Stimulated activated CD4-positive, alpha-beta T cell treated with anti-CD3 and anti-CD28 coated beads, Interleukin-15, amount 100 ng/mL, for 48 hours (primary cell): ENCODE measurements at places on chromosomes 3 and 15.
A peak's percentile ranks its signal among the peaks of the same experiment; 100 is the strongest.

GRCh38 chr15:76060118-76060989 is 569 bp downstream of the TMEM266 start:
- no peak for DNase-seq

DNA sequence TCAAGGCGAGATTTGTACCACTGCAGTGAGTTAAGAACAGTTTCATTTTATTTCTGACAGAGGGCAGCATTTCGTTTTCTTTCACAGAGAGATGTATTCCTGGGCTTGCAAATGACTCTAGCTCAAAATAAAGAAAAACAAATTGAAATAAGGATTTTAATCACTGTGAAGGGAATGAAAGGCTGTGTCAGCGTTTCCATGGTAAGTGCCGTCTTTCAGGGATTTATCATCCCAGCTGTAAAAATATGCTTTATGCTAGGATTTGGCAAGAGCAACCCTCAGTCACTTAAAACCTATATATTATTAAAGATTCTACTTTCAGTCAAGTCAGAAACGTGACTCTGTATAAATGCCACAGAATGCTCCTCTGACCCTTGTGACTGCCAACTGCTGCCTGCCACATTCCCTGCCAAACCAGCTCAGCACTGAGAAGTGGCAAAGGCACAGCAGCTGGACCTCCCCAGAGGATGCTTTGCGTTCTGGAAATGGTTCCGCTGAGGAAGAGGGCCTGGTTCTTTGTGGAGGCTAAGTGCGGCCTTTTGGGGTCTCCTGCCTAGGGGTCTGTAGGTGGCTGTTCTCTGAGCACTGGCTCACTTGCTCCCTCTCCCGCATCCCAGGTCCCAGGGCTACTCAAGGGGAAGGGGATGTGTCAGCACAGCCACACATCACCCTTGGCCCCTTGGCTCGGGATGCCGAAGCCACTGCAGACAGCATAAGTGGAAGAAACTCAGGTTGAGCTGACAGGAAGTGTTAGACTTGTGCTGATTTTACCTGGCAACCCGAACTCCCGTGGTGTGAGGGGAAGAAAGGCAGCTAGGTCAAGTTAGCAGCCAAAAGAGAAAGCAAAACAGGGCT is 56.6 kb upstream of the POMGNT2 start:
- peak; percentile 10 for DNase-seq

DNA sequence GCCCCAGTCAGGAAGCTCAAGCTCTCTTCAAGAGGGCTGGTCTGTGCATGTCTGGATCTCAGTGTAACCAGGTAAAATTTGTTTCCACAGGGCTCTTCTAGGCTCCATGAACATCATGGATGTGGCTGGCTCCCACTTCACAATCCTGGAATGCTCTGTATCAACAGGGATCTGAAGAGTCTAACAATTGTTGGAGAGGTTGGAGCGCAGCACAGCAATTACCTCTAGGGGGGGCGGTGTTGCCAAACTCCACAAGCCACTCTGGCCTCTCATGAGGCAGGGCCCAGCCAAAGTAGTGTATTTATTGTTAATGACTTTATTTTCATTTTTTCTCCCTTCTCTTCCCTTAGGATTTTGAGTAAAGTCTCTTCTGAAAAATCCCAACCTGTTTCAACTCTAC is 6.1 kb upstream of the EIF2B5 start:
- no peak for DNase-seq

GRCh38 chr3:115165701-115166100 is 18.6 kb upstream of the ZBTB20 start:
- no peak for DNase-seq

GRCh38 chr3:141294848-141295247 is 63.2 kb downstream of the PXYLP1 start:
- no peak for DNase-seq

GRCh38 chr3:42698216-42698910 is 4.2 kb downstream of the HHATL start:
- no peak for DNase-seq

- DNase-seq, result no peak
These were observed 500.6 kb upstream of the AGTR1 start for GRCh38 chr3:148197061-148197460.

GRCh38 chr15:82828075-82828474 is 18.6 kb downstream of the WHAMM start:
- DNase-seq, result no peak

DNA sequence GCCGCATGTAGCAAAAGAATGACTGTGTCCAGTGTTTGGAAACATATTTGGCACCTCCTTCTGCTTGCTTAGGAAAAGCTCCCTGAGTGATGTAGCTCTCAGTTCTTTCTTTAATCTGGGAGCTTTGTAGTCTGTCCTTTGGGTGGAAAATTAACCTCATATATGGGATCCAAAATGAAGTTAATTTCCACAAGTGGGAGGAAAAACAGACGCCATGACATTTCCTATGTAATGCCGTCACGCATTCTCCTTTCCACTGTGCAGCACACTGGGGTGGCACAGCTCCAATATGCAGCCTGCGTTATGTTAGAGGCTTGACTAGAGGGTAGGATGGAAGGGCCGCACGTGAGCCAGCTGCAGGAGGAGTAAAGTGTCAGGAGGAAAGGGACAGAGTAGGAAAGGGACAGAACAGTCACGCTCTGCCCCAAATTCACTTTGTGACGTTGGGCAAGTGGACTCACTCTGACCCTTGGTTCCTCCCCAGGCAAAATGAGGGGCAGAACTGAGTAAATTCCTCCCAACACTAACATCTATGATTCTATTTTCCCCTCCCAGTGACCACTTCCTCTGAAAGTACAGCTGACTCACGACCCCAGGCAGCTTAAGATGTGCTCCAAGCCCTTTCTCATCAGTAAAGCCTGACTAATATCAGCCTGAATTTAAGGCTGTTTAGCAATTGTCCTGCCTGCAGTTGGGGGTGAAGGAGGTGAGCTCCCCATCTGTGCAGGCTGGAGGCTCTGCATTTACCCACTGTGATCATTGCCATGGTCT is 176.5 kb upstream of the PFN2 start:
- DNase-seq, result peak; percentile 1

DNA sequence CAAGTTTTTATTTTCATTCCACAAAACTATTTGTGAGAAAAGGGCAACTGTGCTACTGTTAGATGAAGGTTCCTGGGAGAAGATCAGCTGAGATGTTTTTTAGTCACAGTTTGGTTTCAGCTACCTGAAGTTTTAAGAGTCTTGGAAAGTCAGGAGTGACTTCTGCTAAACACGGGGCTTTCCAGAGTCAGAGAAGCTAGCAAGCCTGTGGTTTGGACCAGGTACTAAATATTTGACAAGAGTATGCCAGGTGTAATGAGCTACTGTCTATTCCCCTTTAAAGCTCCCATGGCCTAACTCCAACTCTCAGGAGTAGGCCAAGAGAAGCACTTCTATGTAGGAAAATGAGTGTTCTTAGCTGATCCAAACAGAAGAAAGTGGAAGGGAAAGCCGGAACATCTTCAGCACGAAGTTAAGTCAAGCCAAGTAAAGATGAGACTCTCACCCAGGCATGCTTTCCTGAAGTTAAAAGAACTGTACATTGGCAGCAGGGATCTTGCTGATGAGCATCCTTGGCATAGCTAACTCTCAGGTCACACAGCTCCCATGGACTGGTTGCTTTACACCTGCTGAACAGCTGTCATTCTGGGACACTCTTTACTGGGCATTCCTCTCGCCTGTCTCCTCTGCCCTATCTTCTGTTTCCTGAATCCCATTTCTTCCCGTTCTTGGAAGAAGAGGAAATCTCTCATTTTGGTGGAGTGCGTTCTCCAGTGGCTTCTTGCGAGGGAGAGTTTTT is 22.5 kb downstream of the TM4SF18 start:
- no peak for DNase-seq

DNA sequence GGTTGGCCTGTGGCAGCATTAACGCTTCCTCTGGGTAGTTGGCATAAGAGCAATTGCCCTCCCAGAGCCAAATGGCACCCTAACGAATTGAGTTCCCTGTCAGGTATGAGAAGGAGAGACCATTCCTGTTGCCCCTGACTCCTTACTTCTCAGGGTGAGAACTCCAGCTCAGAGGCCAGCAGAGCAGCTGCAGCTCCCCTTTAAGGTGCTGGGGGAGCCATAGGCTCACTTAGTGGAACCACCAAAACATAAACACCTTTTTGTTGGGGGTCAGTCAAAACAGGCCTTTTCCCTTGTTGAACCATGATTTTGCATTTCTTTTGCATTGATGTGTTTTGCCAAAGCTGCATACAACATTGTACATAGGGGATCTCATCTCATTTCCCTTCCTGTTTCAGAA is 28.1 kb upstream of the LHFPL4 start:
- DNase-seq, result no peak

GRCh38 chr3:97979610-97980009 is 7.4 kb upstream of the RIOX2 start:
- no peak for DNase-seq

- peak; percentile 7 for DNase-seq
These were observed at the start of gene SV2B for GRCh38 chr15:91099995-91100813. Gene SV2B, plus strand, starts transcription at chr15:91100257. Its CDS starts 126,007 bp downstream, at chr15:91226264.

- DNase-seq, result no peak
These were observed 106.7 kb downstream of the DPH6 start for GRCh38 chr15:35439291-35439690.

GRCh38 chr3:107285197-107285596 is 92.0 kb upstream of the CCDC54 start:
- no peak for DNase-seq

DNA sequence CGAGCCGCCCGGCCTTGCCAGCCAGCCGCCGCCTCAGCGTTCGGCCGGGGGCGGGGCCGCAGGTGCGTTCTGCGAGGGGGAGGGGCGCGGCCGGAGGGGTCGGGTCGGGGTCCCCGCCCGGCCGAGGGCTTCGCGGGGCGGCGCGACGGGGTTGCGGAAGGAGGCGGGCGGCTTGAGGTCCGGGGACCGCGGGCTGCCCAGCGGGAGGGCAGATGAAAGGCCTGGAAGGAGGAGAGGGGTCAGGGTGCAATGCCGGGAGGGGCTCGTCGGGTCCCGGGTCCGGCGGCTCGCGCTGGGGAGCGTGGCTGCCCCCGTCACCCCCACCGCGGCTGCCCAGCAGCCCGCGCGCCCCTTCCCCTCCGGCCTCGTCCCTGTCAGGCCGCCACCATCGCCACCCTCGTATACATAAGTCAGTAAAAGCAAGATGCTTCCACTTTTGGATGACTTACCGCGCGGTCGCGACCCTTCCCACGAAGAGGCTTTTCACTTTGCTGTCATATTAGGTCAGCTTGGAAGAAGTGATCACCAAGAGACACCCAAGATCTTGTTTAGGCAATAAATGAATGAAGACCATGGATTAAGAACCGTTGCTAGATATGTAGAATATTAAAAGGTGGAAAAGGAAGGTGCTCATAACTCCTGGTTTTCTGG is 620 bp upstream of the ANP32A start:
- DNase-seq, result no peak
